ENCODE measurements at places on chromosomes 12 and 14. TPM values are rescaled to one million over a fixed set of nuclear protein-coding genes. Genes with fewer than 3 reads are reported as not detected.

OXA1L gene
- 60.7 TPM for polyA plus RNA-seq

REP15 gene
- polyA plus RNA-seq: not detected

PPM1H gene
- 3.9 TPM for polyA plus RNA-seq

ELK3 gene
- polyA plus RNA-seq: not detected

PLEKHG7 gene
- polyA plus RNA-seq: not detected

STXBP6 gene
- polyA plus RNA-seq: 14.6 TPM

SDR9C7 gene
- 0.63 TPM for polyA plus RNA-seq

ARHGAP9 gene
- polyA plus RNA-seq: not detected

CLMN gene
- 0.57 TPM for polyA plus RNA-seq

RAB5B gene
- 43.9 TPM for polyA plus RNA-seq

Data from neural cell (in vitro differentiated cells).